Left renal pelvis (tissue), 4 donors: ENCODE measurements at places on chromosomes 11 and 22.

DNA sequence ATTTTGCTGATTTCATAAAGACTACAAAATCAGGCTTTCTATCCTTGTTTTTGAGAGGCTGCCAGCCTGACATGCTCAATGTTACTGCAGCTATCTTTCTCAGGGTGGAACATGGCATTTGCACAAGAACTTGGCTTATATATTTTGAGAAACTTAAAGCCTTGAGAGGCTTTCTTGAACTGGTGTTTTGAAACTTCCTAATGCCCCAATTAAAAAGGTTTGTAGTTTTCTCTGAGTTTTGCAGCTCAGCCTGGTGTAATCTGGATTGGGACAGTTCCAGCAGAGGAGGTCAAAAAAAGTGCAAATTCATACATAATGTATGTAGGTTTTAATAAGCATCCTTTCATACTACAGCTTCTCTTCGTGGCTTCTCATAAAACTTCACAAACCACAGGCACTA is 223.4 kb downstream of the FAM76B start:
- no peak for DNase-seq

DNA sequence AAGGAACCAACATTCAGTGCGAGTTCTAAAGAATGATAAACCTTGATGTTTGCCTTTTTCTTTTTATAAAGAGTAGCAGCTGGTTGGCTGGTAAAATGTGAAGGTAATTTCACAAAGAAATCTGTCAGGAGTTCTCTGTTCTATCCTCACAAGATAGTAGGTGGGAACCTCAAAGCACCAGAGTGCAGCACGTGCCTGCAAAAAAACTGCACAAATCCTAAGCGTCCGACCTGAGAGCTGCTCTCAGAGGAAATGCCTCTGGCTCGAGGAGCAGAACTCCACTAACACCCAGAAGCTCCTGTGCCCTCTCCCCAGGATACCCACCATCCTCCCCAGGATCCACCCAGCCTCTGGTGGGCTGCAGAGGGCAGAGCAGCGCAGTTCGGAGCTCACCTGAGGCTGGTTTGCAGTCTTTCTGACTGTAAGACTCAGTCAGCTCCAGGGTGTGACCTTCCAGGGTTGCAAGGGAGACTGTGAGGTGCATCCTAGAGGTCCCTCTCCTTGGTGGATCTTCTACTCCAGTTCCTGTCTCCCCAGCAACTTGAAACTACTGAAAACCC is 23.5 kb downstream of the PRDM10 start:
- DNase-seq, result no peak

GRCh38 chr11:125193841-125194240 is 29.3 kb downstream of the PKNOX2 start:
- DNase-seq, result no peak

- no peak for DNase-seq
These were observed 11.6 kb downstream of the SLC37A2 start for GRCh38 chr11:125074511-125075241.

DNA sequence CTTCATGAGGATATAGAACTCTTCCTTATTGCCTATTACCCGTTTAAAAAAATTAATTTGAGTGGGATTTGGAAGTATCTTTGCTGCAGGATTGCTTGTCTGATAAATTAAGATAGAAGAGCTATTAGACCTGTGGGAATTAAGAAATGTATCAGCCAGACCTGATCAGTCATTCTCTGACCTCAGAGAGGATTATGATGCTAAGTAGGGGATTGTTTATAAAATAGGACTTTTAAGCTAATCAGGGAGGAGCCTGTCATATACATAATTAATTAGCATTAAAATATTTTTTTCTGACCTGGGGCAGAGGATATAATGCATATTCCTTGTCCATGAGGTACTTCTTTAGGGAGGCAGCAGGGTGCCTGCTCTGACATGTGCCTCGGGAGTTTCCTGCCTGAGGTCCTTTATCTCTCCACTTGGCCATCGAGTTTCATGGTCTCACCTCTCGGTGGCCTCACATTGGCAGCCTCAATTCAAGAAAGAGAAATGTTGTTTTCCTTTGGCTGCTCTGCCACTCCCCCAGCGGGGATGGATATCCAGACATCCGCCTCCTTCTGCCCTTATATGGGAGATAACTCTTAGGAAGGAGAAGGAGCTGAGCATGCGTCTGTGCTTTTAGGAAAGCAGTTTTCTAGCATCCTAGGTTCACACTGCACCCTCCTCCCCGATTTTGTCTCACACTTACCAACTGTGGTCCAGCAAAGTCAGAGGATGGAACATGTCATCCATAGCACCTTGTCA is 41.1 kb downstream of the DIXDC1 start:
- DNase-seq, result no peak

- DNase-seq, result no peak
These were observed 2.8 kb upstream of the CDC42EP1 start for GRCh38 chr22:37557321-37558001.

- DNase-seq, result no peak
These were observed 152.9 kb downstream of the CACNA1I start for GRCh38 chr22:39723463-39723862.

DNA sequence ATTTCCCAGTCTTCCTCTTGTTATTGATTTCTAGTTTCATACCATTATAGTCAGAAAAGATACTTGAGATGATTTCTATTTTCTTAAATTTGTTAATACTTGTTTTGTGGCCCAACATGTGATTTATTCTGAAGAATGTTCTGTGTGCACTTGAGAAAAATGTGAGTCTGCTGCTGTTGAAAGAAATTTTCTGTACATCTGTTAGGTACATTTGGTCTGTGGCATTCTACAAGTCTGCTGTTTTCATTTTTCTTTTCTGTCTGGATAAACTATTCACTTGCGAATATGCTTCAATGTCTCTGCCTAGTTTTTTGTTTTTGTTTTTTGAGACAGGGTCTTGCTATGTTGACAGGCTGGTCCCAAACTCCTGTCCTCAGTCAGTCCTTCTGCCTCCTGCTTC is 26.4 kb upstream of the LUZP2 start:
- DNase-seq, result no peak

DNA sequence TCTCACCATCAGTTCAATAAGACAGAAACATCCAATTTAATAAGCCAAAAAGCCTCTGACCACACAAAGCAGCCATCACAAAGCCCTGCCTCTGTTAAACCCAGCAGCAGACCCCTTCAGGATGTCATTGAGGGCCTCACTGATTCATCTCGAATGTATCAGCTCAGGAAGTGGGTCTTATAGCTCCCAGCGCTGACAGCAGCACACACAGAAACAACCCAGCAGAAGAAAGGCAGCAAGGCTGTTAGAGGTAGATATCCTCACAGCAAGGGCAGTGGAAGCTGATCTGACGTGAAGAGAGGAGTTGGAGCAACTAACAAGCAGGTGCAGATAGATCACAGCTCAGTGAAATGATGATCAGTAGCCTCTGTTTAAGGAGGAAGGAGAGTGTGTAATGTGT is 86.2 kb upstream of the NCAM1 start:
- DNase-seq, result no peak

GRCh38 chr11:62499944-62500649 is 46.5 kb downstream of the AHNAK start:
- DNase-seq, result no peak

DNA sequence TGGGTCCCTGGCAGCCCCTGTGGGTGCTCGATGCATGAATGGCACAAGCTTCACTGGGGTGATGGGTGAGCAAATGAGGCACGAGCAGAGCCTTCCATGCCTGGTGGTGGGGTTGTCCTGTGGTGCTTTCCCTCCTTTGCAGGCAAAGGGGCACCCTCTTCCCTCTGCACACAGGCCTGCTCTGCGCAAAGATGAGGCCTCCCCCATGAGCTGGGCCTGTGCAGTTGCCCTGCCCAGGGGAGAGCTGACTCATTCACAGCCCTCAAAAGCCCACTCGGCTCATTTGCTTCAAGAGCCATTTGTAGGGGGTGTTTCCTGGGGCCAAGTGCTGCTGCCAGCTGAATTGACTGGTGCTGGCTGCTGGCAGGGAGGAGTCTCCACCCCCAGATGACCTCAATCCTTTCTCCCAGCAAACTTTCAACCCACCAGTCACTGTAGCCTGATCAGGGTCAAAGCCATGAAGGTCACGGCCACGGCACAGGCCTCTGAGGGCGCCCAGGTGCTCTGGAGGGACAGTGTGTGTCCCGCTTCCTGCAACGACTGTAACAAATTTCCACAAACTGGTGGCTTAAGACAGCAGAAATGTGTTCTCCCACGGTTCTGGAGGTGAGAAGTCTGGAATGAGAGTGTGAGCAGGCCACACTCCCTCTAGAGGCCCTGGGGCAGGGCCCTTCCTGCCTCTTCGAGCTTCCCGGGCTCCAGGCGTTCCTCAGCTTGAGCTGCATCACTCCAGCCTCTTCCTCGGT is 48.8 kb upstream of the ANO1 start:
- no peak for DNase-seq

DNA sequence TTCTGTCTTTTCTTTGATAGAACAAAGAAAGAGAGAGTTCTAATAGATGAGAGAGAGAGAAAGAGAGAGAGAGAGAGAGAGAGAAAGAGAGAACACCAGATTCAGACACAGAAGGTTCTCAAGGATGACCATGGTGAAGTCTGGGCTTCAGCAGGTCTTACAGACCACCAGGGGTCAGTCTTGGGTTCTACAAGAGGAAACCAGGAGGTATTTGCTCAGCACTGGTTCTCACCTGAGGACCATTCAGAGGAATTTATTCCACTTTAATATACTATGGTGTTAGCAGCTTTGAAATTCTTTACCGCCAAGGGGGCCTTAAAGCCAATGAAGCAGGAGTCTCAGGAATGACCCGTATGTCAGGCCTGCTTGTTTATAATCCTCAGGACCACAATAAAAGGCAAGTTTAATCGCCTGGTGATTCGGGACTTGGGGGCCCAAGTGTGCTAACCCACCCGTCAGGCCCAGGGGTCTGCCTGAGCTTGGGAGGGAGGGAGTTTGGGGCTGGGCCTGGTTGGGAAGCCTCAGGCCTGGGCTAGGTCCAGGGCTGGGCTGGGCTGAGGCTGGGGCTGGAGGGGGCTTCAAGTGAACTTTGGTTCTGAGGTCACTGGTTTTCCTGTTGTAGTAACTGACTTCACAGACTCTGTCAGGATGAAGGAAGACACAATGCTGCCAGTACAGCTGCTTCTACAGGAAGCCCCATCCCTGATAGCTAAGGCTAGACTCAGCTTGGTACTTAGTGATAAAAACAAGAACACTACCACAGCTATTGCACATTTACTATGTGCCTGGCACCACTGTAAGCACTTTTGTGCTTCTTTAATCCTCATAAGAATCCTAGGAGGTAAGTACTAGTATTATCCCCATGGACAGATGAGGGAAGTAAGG is 179.2 kb upstream of the ZBED5 start:
- peak; percentile 46 for DNase-seq

- no peak for DNase-seq
These were observed 187.7 kb downstream of the EFCAB6 start for GRCh38 chr22:43624144-43624998.

DNA sequence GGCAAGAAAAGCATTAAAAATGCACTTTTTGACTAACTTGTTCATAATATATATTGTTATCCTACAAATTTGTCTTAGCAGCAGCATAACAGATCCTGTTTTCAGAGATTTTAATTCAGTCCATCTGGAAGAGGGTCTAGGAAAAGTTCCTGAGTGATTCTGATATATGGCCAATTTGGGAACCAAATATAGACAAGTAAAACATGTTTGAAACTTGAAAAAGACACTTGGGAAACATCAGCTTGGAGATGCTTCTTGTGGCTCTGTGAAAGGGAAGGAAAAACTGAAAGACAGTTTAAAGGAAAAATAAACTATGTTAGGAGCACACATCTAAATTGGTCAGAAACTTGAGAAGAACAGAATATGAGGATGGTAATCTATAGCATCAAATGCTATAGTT is 697.5 kb downstream of the CNTN5 start:
- no peak for DNase-seq

- DNase-seq, result no peak
These were observed 36.6 kb downstream of the RPL3 start for GRCh38 chr22:39282645-39283321.

GRCh38 chr11:23403210-23404185 is 543.2 kb upstream of the CCDC179 start:
- no peak for DNase-seq

GRCh38 chr22:21657020-21657359 is 8.8 kb upstream of the PPIL2 start:
- no peak for DNase-seq

DNA sequence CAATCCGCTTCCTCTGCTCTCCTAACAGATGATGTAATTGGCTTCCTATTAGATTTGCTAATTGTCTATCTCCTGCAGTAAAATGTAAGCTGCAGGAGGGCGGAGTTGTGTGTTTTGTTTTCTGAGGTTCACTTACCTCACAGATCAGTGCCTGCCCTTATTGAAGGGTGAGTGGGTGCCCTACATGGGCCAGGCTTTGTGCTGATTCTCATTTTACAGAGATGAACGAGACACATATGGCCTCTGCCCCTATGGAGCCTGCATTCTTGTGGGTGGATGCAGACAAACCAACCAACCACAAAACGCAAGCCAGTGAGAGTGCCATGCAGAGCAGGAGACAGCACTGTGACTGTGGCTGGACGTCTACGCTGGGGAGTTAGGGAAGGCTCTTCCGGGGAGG is 9.9 kb downstream of the TESMIN start:
- no peak for DNase-seq

DNA sequence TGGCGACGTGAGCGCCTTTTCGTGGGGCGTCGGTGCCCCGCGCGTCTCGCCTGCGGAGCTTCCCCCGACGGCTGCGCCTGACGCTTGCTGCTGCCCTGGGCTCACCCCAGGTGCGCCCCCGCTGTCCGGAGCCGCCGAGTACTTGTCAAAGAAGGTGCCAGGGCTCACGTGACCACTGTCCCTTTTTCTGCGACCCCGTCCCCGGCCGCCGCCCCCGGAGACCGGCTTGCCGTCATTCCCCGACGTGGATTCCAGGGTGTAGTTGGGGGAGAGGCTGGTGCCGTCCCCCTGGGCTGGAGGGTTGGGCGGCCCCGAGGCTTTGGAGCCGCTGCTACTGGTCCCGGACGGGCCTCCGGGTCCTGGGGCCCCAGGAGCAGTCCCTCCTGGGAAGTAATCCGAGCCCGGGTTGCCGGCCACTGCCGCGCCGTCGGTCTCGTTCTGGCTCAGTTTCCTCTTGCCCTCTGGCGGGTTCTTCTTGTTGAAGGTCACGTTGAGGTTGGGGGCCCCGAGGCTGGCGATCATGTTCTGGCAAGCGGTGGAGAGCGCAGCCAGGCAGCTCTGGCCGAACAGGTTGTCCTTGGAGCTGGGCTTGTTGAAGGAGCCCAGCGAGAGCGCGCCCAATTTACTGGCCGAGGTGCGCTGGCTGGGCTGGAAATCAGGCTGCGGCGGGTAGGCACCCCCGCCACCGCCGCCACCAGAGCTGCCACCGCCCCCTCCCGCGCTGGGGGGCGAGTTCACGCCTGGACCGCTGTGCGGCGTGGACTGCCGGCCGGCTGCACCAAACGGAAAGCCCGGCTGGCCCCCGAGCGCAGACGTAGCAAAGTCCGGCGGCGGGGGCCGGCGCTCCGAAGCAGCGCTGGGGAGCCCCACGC is 3.8 kb downstream of the MN1 start:
- no peak for DNase-seq

DNA sequence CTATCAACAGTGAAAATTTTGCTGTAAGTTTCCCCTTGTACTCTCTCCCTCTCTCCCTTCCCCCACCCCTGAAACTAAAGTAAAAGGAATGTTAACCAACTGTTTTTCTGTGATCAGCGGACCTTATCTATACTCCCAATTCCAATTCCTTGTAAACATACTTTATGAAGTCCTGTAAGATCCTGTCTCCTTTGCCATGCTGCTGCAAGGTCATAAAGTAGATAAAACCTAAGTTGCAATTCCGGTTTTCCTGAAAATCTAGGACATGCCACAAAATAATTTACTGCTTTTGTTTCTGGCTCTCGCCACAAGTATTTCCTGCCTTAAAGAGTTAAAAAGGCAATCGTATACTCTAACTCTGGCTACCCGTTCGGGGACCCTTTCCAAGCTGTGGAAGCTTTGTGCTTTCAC is 1469.0 kb downstream of the LRRC4C start:
- DNase-seq, result peak; percentile 51
